ENCODE measurements at places on chromosomes 2 and 18.

- no peak for DNase-seq
These were observed 423.2 kb upstream of the CRIM1 start for GRCh38 chr2:35932276-35932963.

DNA sequence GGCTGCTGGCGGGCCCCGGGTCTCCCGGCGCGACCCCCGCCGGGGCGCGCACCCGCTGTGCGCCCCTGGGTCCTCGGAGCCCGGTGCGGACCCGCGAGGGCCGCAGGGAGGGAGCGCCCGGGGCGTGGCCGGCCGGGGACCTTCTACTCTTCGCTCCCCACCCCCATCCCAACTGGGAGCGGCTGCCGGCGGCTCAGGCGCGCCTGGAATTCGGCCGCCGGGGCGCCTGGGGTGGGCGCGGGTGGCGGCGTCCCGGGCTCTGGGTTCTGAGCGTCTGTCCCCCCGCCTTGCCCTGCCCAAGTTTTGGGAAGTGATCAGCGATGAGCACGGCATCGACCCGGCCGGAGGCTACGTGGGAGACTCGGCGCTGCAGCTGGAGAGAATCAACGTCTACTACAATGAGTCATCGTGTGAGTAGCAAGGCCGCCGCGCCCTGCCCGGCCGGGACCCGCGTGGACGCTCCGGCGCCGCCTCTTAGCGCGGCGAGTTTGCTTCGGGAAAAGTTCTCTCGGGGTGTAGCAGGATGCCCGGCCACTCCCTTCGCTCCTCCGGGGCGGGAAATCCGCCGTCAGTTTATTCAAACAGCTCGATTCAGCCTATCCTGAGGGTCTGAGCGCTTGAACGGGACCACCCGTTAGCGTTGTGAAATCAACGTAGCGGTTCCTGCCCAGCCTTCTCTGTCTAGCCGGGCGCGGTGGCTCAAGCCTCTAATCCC lies 502 bp downstream of the TUBB6 start:
- DNase-seq: peak; percentile 80

DNA sequence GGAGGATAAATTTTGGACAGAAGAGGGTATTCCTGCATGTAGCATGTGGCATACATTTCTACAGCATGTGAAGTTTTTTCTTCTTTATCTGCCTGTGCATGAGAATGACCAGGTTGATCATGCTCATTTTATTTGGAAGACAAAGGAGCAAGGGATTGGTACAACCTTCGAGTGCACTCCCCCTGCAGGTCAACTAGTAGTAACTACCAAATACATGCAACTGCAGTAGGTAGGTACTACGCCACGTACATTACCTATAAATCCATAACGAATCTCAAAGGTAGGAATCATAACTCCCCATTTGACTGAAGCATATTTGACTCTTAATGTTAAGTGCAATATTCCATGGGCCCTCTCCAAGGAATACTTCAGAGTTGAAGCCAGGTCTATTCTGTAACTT lies 763.9 kb downstream of the TSN start:
- peak; percentile 24 for DNase-seq

GRCh38 chr2:213419980-213420379 lies 135.7 kb downstream of the SPAG16 start:
- no peak for DNase-seq

DNA sequence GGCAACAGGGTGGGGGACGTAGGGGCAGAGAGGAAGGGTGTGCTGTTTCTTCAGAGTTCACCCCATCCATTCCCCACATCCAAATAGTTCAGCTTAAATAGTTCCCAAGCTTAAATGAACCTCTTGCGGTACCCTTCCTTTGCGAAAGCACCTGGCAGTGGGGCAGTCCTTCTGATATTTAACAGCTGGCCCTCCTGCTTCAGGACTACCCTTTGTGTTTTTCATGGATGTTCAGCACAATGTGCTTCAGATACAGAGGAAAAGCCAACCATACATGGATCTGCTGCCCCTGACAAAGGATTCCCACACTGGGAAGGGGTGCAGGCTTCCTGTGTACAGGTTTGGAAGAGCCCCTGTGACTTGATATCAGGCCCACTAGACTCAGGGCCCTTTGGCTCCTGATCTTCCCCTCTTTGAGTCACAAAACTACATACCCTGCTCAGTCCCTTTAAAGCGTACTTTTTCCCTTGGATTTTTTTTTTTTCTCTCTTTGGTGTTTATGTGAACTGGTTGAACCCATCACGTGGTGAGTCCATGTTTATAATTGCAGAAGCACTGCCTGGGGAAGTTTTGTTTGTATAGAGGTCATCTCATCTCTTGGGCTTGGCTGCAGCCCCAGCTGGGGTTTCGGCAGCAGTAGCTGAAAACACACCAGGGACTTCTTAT lies 45.3 kb upstream of the IGFBP5 start:
- DNase-seq: no peak

- DNase-seq: no peak
These were observed 311.5 kb upstream of the ID2 start for GRCh38 chr2:8370258-8370802.

GRCh38 chr18:67362906-67363305 lies 153.6 kb downstream of the DSEL start:
- no peak for DNase-seq

- DNase-seq: no peak
These were observed 29.3 kb upstream of the COPS8 start for GRCh38 chr2:237056287-237056875.

DNA sequence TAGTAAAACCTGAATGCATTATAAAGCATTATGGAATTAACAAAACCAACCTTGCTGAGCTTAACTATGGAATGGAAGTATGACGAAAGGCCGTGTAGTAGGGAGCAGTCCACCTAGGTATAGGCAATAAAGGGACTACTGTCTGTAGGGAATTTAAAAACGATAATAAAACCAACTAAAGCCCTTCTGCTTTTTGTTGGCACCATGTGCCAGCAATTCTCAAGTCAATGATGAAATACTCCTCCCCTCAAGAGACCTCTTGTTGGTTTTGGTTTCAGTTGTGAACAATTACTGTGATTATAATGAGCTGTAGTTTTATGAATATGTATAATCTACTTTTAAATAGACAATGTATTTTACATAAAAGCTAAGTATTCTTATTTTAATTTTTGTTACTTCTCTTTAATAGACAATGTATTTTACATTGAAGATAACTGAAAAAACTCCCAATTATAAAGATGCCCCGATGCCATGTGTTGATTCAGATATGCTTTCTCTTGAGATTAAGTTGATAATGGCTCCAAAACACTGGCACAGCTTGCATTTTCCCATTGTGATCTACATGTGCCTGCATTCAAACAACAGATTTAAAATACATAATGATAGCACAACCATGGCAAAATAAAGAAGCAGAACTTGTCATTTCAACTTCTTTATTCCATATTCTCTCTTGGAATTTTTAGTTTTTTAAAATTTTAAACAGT lies 55.5 kb upstream of the ZDBF2 start:
- peak; percentile 40 for DNase-seq

DNA sequence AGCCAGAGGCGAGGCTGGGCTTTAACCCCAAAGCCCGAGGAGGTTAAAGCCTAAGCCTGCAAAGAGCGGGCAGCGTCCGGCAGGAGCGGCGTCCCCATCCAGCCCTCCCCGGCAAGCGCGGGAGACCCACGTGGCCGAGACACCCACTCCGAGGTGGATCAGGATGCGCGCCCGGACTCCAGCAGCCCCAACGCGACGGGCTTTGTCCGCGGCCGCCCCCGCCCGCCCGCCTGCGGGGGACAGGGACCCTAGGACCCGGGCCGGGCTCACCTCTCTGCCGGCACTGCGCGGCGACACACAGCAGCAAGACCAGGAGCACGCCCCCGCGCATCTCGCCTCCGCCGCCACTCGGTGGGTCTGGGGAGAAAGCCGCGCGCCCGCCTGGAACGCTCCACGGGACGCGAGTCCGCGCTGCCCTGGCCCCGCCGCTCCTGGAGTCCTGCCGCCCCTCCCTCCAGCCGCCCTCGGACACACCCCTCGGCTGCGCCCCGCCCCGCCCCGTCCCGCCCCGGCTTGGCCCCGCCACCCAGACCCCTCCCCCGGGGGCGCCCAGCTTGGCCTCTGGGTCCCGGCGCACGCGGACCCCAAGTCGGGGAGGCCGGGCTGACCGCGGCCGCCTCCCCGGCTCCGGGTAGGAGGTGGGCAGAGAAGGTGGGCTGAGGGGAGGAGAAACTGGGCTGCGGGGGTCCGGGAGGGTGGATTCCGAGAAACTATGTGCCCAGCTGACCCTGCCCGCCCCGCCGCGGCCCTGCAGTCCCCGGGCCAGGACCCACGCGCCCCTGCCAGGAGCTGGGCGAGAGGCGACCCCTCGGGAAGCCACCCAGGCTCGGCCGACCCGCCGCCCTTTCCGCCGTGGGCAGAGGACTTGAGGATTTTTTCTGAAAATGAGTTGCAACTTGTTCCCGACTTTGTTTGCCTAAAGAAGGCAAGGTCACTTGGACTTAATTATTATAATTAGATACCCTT lies at the start of gene LAMA1:
LAMA1 (minus strand) TSS at position 408 of the 966 bp plus-strand sequence; CDS start at position 331, 77 bp downstream.
- DNase-seq: no peak

DNA sequence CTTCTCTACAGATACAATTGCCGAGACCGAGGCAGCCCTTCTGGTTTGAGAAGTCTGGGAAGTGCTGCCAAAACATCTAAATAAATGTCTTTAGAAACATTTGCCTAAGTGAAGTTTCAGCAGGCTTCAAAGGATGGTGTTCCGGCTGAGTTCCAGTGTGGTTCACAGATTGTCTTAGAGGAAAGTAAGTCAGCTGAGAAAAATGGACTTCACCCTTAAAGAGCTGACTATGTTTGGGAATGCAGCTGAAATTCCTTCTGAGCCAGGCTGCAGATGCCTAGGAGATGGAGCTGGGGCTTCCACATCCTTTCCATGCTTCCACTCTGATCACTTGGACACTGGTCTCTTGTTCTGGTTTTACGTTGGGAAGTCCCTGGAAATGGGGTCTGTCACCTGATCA lies 83.6 kb downstream of the FHOD3 start:
- no peak for DNase-seq

Measured in HAP-1 (cell line).